ENCODE measurements at places on chromosomes 2 and 18. TPM values are rescaled to one million over a fixed set of nuclear protein-coding genes. Genes with fewer than 3 reads are reported as not detected.

Gene TMEM247
- not detected for total RNA-seq

- no peak overlapping the region for H3K27ac ChIP-seq
- peaks cover 16% of the 10 kb centered on the region for H3K4me1 ChIP-seq
- H3K36me3 ChIP-seq = no peaks in the 10 kb centered on the region
- DNase-seq = no peak
Measured at GRCh38 chr2:64137996-64138395, 6.2 kb downstream of the PELI1 start.

DNA sequence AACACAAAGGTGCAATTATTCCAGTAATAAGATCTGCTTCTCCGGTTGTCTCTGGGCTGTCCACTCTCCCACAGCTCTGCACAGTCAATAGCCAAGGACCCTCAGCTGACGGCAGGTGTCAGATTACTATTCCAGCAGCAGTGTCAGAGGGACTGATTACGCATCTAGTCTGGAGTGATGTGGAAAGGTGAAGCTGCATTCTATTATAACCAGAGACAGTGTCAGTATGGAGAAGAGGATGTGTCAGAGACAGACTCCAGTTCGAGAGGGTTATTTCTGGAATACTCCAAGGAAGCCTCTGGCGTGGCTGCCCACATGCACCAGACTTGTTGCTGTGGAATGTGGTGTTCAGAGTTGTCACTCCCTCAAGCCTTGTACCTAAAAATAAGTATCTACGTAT lies 163.6 kb upstream of the TMEM200C start:
- DNase-seq = no peak
- no peaks in the 10 kb centered on the region for H3K4me1 ChIP-seq
- no peaks in the 10 kb centered on the region for H3K27me3 ChIP-seq
- H3K4me3 ChIP-seq = no peak overlapping the region

- no peaks in the 10 kb centered on the region for H3K27me3 ChIP-seq
- H3K4me1 ChIP-seq = no peaks in the 10 kb centered on the region
- no peak for DNase-seq
Measured at GRCh38 chr2:175884697-175885393, 117.2 kb downstream of the LNPK start.

Gene CHRNG
- total RNA-seq = not detected

GRCh38 chr2:163401481-163401880 lies 334.3 kb downstream of the FIGN start:
- H3K27ac ChIP-seq = no peak overlapping the region
- no peak overlapping the region for H3K4me3 ChIP-seq
- H3K27me3 ChIP-seq = no peaks in the 10 kb centered on the region
- DNase-seq = no peak

DNA sequence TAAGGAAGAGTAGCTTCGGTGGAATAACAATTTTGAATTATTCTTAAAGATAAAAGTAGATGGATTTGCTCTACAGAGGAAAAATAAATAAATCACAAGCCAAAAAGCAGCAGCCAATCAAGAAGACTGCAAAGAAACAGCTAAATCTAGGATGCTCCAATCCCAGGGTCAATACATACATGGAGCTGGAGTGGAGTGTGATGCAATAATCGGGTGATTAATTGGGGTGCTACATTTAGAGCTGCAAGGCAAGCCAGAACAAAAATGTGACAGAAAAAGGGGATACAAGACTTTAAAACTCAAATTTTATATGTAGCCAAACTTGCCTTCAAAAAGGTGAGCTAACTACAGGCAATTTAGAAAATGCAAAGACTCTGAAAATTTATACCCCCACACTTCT lies 215.8 kb downstream of the TCF4 start:
- no peaks in the 10 kb centered on the region for H3K27me3 ChIP-seq
- no peak overlapping the region for H3K27ac ChIP-seq
- H3K4me1 ChIP-seq = no peaks in the 10 kb centered on the region

Gene C2orf15
- 1.4 TPM for total RNA-seq

DNA sequence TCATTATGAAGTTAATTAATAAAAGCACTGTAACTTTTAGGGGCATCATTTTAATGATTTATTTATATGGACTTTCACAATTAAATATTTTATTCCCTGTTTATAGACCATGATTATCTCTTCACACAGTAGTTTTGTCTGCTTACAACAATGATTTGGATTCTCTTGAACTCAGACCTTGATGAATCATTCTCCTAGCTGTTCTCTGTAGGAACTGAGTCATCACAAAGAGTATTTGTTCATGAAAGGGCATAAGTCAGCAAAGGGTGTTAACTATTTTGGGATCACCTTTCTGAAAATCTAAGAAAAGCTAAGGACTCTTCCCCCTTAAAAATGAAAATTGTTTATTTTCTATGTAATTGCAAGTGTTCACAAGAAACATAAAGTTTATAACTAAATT lies 461.1 kb upstream of the UBE2E3 start:
- H3K4me1 ChIP-seq = no peaks in the 10 kb centered on the region
- DNase-seq = no peak
- no peak overlapping the region for H3K27ac ChIP-seq
- H3K27me3 ChIP-seq = no peaks in the 10 kb centered on the region

- DNase-seq = no peak
- no peaks in the 10 kb centered on the region for H3K4me1 ChIP-seq
- no peak overlapping the region for H3K4me3 ChIP-seq
Measured at GRCh38 chr2:153532140-153532539, 53.6 kb upstream of the RPRM start.

Gene UCN
- 2.0 TPM for total RNA-seq

GRCh38 chr18:13312515-13312914 lies 94.0 kb downstream of the LDLRAD4 start:
- H3K36me3 ChIP-seq = no peaks in the 10 kb centered on the region
- H3K27ac ChIP-seq = peak overlapping the region; percentile 70
- H3K27me3 ChIP-seq = no peaks in the 10 kb centered on the region
- H3K4me1 ChIP-seq = peaks cover 35% of the 10 kb centered on the region
- no peak for DNase-seq
- peak overlapping the region; percentile 28 for H3K4me3 ChIP-seq

GRCh38 chr2:23091019-23091418 lies 294.0 kb upstream of the KLHL29 start:
- DNase-seq = no peak
- no peaks in the 10 kb centered on the region for H3K4me1 ChIP-seq
- no peak overlapping the region for H3K4me3 ChIP-seq
- no peaks in the 10 kb centered on the region for H3K36me3 ChIP-seq
- H3K27ac ChIP-seq = no peak overlapping the region

Gene CROCC2
- 0.12 TPM for total RNA-seq

GRCh38 chr2:85177031-85177824 lies 44.0 kb downstream of the TCF7L1 start:
- peaks cover 16% of the 10 kb centered on the region for H3K4me1 ChIP-seq
- no peak overlapping the region for H3K27ac ChIP-seq
- DNase-seq = no peak
- no peaks in the 10 kb centered on the region for H3K27me3 ChIP-seq
- H3K36me3 ChIP-seq = no peaks in the 10 kb centered on the region
- H3K4me3 ChIP-seq = no peak overlapping the region

Measured in right lobe of liver (tissue), 6 donors.